CD4-positive, CD25-positive, alpha-beta regulatory T cell (primary cell): ENCODE measurements at places on chromosomes 5 and 9. TPM values are rescaled to one million over a fixed set of nuclear protein-coding genes. Genes with fewer than 3 reads are reported as not detected.

GRCh38 chr9:117677572-117677971, 26.6 kb upstream of the TLR4 start:
- DNase-seq = no peak

- DNase-seq = no peak
These were observed 77.3 kb downstream of the SLC38A9 start for GRCh38 chr5:55634866-55635265.

GRCh38 chr5:53537711-53538110, 22.7 kb upstream of the NDUFS4 start:
- no peak for DNase-seq

GRCh38 chr9:136416427-136416826, 6.0 kb downstream of the PMPCA start:
- no peak for DNase-seq

DNA sequence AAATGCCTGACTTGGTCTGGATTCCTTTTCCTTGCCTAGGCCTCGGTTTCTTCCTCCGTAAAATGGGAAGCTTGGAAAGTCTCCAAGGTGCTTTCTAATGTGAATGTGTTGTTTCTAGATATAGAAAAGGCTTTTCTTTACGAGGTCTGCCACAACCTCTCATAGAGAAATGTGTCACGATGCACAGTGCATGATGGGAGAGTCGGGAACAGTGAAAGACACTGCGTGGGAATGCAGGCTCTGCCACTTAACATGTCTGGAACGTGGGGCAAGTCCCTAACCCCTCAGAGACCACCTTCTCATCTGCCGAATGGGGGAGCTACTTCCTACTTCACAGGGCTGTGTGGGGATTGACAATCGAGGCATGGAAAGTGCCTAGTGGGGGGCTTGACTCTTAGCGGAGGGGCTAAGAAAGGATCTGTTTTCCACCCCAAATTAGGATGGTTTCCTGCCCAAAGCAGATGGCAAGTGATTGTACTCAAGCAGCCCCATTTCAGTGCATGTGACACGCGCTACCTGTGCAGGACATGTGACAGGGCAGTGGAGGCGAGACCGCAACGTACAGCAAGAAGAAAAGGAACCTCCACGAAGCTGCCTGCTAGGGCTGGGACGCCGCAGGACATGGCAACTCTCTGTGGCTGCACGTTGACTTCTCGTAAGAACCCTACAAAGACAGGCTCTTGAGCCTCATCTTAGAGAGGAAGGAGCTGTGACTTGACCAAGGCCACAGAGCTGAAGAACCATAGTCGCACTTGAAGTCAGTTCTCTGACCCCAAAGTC, 115.2 kb downstream of the CRB2 start:
- DNase-seq = no peak

DNA sequence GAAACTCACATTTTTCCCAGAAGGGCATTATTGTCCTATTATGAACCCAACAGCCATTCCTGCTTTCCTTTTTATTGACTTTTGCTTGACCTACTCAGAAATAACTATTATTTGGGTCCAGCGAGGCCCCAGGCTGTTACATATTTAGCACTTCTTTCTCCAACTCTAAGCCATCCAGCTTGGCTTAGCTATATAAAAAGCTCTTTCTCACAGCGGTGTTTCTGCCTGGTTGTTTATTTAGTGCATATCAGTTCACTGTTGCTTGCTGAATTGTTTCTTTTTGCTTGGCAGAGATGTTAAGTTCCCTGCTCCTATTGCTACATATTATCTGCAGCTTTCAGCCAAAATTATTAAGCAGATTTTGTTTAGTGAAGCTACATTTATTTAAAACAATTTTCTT, 1156.8 kb upstream of the SEMA6A start:
- no peak for DNase-seq

DNA sequence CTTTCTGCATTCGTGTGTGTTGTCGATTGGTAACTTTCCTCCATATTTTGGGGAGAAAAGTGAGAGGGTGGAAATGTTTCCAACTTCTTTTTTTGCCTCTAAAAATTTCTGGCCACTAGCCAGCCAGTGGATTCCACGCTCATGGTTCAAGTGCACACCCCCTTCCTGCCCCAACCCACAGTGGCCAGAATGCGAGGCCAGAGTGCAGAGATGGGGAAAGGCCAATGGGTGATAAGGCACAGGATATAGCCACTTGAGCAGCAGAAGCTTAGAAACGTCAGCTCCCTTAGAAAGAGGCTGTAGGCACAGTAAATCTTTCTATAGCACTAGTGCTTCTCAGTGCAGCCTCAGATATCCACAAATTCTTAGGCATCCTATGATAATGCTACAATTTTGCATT, 75.8 kb upstream of the ADRB2 start:
- DNase-seq = no peak

The NR5A1 gene
- total RNA-seq = not detected

The IFNE gene
- total RNA-seq = not detected

The PHYHD1 gene
- 0.52 TPM for total RNA-seq
